Lower lobe of right lung (tissue), 2 donors: ENCODE measurements at places on chromosomes 1 and 21. TPM values are rescaled to one million over a fixed set of nuclear protein-coding genes. Genes with fewer than 3 reads are reported as not detected.

The FCER1G gene
- 283 TPM for total RNA-seq

The PRAMEF13 gene
- not detected for total RNA-seq

The G0S2 gene
- 19.9 TPM for total RNA-seq

The KIF14 gene
- total RNA-seq = 0.44 TPM

The ERICH3 gene
- 8.1 TPM for total RNA-seq

The OR6K3 gene
- total RNA-seq = 2.2 TPM

The CSF3R gene
- 214 TPM for total RNA-seq

The RAB42 gene
- total RNA-seq = 7.0 TPM

The FCGR3A gene
- total RNA-seq = 323 TPM

The PLA2G2A gene
- total RNA-seq = 181 TPM

The HHAT gene
- 5.3 TPM for total RNA-seq

The FCRL5 gene
- total RNA-seq = 1.2 TPM

The KLHDC8A gene
- 0.97 TPM for total RNA-seq

The IFFO2 gene
- 9.8 TPM for total RNA-seq

The AMY1A gene
- 5.8 TPM for total RNA-seq

The USP24 gene
- 37.6 TPM for total RNA-seq

The BMP8B gene
- 1.7 TPM for total RNA-seq

The LRRC53 gene
- not detected for total RNA-seq

The KRTAP10-1 gene
- not detected for total RNA-seq

The SPOCD1 gene
- total RNA-seq = 21.6 TPM

The F13B gene
- total RNA-seq = not detected

The ZNF593OS gene
- total RNA-seq = not detected

The SLC45A3 gene
- 6.8 TPM for total RNA-seq

The GJB5 gene
- total RNA-seq = not detected

The OVAAL gene
- not detected for total RNA-seq

The TRIM67 gene
- not detected for total RNA-seq

The FCRL6 gene
- total RNA-seq = 2.3 TPM

The ACTA1 gene
- 0.32 TPM for total RNA-seq

The RIPK4 gene
- total RNA-seq = 8.7 TPM

The KCNJ9 gene
- not detected for total RNA-seq

The C1orf226 gene
- 6.3 TPM for total RNA-seq

The CRP gene
- total RNA-seq = not detected

The FAM110D gene
- 3.8 TPM for total RNA-seq

The OR2AK2 gene
- not detected for total RNA-seq

The FLG2 gene
- total RNA-seq = not detected

The ADAMTSL4 gene
- total RNA-seq = 164 TPM

The MTHFR gene
- total RNA-seq = 45.4 TPM

The COL6A1 gene
- 148 TPM for total RNA-seq

The PLA2G2F gene
- total RNA-seq = not detected

The TRABD2B gene
- total RNA-seq = 1.8 TPM

The C4BPA gene
- 65.2 TPM for total RNA-seq

The SLC5A9 gene
- total RNA-seq = 8.2 TPM

The RAB25 gene
- total RNA-seq = 58.0 TPM
